ENCODE measurements at places on chromosomes 3 and 15. TPM values are rescaled to one million over a fixed set of nuclear protein-coding genes. Genes with fewer than 3 reads are reported as not detected.

- DNase-seq = no peak
Observed at GRCh38 chr3:115659253-115660220, 36.2 kb downstream of the GAP43 start.

- DNase-seq = no peak
Observed at GRCh38 chr15:76376029-76376428, 39.5 kb downstream of the ISL2 start.

- DNase-seq = no peak
Observed at GRCh38 chr15:74043425-74044266, 38.7 kb downstream of the GOLGA6A start.

GRCh38 chr15:29860872-29861271 lies 38.6 kb upstream of the TJP1 start:
- DNase-seq = no peak

- DNase-seq = no peak
Observed at GRCh38 chr15:35885870-35886269, 339.9 kb upstream of the DPH6 start.

DNA sequence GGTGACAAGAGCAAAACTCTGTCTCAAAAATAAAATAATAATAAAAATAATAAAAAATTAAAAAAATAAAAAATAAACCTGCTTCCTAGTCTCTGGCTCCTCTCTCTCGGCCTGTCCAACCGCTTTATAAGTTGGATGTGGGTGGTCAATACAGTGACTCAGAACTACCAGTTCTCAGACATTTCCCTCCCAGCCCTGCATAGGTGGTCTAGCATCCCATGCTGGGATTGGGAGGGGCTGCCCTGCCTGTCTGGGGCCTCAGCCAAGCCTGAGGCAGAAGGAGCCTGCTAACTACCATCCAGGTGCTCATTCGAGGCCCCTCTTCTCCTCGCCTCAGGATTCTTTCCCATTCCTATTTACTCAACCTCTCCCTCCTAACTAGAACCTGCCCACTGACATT lies 33.3 kb upstream of the BLM start:
- no peak for DNase-seq

Gene ASB7
- total RNA-seq = 10.3 TPM

Data from mesenteric fat pad (tissue), 1 donor.